ENCODE measurements at places on chromosomes 6 and 20.

GRCh38 chr6:121055572-121056163 is 278.6 kb downstream of the TBC1D32 start:
- DNase-seq = no peak

DNA sequence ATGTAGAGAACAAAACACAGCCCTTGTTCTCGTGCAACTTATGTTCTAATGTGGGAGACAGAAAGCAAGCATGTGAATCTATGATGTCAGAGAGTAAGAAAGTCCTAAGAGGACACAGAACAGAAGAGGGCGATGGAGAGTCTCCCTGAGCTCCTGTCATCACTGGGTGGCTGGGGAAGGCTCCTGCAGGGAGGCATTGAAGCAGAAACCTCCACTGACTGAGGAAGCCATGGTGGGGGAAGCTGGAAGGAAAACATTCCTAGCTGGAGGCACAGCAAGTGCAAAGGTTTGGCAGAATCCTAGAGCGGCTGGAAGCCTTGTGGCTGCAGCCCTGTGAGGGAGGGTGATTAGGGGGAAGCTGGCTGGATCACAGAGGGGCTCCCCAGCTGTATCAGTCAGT is 248.0 kb downstream of the CDH26 start:
- DNase-seq = no peak

GRCh38 chr6:139550361-139550760 is 175.9 kb upstream of the CITED2 start:
- DNase-seq = no peak

- DNase-seq = no peak
Measured at GRCh38 chr6:111739257-111739696, 133.6 kb upstream of the TRAF3IP2 start.

GRCh38 chr6:22021966-22022365 is 274.9 kb downstream of the PRL start:
- DNase-seq = no peak

DNA sequence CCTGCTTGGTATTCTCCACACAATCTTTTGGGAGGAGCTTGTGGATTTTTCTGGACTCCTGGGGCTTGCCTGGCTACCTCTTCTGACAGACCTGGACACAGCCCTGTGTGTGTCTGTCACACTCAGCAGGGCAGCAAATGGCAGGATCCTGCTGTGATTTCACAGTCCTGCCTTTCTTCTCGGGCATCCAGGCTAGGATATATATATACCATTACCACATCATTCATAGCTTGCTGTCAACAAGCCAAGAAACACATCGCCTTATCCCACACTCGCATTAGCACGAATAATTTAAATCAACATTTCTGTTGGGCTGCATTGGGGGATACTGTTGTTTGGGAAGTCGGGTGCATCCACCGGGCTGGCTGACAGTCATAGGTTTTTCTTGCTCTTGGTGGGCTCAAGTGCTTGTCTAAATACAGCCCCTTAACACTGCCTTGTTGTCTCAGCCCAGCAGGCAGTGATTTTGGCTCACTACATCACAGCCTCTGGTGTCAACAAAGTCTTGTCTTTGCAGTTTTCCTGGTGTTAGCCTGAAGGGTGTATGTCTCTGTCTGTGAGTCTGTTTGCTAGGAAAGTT is 154.9 kb upstream of the FERMT1 start:
- no peak for DNase-seq

DNA sequence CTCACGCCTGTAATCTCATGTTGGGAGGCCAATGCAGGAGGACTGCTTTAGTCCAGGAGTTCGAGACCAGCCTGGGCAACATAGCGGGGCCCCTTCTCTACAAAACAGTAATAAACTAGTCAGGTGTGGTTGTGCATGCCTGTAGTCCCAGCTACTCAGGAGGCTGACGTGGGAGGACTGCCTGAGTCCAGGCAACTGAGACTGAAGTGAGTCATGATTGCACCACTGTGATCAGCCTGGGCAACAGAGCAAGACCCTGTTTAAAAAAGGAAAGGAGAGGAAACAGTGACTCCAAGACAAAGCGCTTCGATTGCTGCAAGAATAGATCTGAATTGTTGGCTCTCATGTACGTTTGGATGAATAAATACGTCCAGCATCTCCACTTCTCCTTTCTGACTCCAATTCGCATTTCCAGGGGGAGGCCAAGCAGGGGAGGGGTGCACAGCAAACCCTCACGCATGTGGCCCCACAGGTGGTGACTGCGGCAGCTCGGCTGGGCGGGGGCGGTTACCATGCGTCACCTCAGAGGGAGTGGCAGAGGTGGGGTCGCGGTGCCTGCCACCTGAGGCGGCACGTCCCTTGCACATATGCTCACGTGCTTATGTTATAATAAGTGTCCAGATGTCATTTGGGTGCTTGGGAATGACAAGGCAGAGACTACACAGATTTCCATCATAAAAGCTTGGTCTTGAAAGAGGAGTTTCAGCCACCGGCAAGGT is 95.1 kb upstream of the MPC1 start:
- no peak for DNase-seq

Measured in stimulated activated CD8-positive, alpha-beta memory T cell treated with anti-CD3 and anti-CD28 coated beads, Interleukin-7, amount 100 ng/mL, for 1 hour (primary cell).